ENCODE measurements at places on chromosomes 5 and 9.

DNA sequence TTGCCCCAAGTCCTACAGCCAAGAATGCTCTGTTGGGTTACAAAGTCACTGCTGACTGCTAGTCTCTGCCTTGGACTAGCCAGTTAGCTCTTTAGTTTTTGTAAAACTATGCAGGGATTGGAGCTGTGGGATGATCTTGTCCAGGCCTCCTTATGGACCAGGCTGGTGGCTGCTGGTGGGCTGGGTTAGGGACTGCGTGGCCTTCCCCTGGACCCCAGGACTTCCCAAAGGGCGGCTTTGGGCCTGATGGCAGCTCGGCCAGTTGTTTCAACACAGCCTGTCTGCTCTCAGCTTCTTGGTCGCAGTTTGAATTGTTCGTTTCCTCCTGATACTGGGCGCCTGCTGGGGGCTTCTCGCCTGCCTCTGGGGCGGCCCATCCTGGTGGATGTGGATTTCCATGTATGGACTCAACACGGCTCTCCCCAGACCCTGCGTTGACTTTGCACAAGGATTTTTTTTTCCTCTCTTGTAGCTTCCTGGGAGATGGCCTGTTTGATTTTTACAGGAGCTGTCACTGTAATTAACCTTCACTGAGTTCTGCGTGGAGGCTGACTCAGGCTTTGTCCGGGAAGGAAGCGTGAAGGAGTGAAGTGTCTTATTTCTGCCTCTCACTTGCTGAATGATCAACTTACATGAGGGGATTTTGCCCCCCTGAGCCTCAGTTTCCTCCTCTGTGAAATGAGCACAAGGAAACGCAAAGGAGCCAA, 91.9 kb upstream of the NEURL1B start:
- no peak for DNase-seq

DNA sequence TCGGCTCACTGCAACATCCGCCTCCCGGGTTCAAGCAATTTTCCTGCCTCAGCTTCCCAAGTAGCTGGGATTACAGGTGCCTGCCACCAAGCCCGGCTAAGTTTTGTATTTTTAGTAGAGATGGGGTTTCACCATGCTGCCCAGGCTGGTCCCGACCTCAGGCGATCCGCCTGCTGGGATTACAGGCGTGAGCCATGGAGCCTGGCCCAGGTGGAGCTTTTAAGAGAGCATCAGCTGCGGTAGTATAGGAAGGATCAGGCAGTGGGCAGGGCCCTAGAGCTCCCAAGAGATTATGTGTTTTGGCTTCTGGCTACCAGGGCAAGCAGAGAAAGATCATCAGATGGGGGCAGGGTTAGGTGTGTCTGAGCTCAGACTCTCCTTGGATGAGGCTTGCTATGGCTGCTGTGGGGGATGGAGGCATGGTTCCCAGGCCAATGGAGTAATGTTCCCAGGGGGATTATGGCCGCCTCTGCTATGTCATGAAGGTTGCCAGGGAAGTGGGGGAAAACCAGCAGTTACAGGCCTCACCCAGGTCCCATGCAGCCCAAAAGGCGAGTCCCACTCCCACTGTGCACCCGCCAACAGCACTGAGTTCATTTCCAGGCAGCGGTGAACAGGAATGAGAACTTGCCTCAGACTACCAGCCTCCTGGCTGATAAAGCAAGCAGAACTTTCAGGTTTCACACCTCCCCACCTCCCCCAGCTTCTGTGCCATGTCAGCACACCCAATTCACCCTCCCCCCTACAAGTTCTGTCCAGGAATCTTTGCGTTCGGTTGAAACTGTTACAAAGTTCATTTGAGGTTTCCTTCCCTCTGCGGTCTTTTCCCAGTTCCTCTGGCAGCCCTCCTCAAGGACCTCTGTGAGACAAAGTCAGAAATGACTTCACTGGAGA, 507.6 kb downstream of the SPATA31D1 start:
- no peak for DNase-seq

- DNase-seq, result no peak
These were observed 49.4 kb downstream of the ROPN1L start for GRCh38 chr5:10490927-10491672.

DNA sequence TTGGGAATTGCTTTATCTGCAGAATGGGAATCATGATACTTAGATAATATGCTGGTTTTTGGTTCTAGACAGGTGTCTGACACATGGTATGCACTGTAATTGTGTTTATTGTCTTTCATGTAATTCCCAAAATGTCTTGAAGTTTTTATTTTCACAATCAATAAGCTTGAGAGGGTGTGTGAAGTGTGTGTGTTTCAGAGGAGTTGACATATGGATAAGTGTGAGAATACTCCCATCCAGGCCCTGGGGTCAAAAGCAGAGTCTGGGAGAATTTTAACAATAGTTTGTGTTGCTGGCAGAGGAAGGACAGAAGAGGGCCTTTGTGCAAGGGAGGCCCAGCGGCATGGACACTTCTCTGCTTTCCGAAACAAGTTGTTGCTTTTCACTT, 8.4 kb downstream of the PRDM6 start:
- DNase-seq, result no peak

DNA sequence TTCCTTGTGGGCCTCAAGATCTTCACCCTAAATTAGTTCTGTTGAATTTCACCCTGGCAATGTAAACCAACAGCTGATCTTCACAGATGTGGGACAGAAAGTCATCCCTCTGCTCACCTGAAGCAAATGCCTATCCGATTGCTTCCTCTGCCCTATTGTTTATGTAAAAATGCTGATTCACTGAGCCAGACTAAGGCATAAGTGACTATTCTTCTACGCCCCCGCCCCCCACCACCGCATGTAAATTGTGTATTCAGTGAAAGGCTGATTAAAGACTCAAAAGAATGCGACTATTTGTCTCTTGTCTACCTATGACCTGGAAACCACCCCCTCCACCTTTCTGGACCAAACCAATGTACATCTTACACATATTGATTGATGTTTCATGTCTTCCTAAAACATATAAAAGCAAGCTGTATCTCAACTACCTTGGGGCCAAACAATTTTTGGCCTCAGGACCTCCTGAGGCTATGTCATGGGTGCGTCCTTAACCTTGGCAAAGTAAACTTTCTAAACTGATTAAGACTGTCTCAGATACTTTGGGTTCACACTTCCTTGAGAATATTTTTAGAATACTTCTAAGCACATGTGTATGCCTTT, 129.7 kb upstream of the BOD1 start:
- DNase-seq, result no peak

GRCh38 chr5:166671811-166672210, 1619.6 kb upstream of the WWC1 start:
- DNase-seq, result no peak

- no peak for DNase-seq
These were observed 34.8 kb downstream of the HMGXB3 start for GRCh38 chr5:150035139-150035895.

DNA sequence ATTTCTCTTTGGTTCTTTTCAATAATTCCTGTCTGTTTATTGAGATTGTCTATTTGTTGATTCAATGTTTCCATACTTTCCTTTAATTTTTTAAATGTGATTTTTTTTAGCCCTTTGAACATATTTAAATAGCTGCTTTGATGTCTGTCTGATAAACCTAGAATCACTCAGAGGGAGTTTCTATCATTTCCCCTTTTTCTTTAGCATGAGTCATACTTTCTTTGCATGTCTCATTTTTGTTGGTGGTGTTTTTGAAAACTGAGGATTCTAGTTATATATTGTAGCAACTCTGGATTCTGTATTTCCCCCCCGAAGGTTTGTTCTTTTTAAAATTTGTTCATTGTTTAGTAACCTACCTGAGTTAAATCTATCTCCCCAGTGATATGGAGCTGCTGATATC, 24.2 kb upstream of the ZNF618 start:
- no peak for DNase-seq

DNA sequence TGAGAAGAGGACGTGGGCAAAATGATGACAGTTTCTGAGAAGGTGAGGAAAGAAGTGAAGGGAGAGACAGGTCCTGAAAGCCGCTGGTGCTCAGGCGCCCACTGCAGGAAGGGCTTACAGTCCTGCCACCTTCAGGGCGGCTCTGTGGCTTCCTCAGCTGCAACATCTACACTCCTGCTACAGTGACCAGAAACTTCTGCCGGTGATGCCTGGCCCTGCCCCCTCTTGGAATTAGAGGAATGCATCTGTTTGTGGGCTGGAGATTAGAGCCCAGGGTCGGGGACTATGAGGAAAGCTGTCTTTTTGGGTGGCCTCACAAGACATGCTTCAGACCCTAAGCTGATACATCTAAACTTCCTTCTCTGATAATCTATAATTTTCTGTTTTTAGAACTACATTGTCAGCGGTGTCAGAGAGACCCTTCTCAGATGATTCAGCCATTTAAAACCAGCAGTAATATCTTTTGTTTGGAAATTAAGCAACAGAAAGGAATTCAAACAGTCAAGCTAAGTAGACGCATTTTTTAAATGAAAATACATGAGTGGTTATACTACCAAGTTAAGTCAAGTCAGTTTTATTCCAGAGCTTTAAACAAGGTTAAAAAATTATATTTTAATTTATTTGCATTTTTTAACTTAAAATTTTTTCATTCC, 30.4 kb downstream of the PRDM6 start:
- DNase-seq, result no peak

GRCh38 chr5:171624396-171624795, 161.2 kb upstream of the SMIM23 start:
- no peak for DNase-seq

DNA sequence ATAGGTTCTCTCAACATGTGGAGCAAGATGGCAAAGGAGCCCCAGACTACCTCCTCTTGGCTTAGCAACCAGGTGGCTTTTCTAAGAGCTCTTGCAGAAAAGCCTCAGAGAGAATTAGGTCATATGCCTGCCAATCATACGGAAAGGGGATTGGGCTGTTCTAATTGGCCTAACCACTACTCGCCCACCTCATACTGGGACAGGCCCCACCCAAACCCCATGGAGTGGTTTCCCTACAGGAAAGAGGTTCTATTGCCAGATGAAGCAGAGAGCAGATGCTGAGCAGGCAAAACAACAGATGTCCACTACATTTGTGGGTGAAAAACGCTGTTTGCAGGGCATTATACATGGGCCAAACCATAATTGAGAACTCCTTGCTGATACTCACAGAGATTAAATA, 29.0 kb downstream of the ABLIM3 start:
- DNase-seq, result no peak

DNA sequence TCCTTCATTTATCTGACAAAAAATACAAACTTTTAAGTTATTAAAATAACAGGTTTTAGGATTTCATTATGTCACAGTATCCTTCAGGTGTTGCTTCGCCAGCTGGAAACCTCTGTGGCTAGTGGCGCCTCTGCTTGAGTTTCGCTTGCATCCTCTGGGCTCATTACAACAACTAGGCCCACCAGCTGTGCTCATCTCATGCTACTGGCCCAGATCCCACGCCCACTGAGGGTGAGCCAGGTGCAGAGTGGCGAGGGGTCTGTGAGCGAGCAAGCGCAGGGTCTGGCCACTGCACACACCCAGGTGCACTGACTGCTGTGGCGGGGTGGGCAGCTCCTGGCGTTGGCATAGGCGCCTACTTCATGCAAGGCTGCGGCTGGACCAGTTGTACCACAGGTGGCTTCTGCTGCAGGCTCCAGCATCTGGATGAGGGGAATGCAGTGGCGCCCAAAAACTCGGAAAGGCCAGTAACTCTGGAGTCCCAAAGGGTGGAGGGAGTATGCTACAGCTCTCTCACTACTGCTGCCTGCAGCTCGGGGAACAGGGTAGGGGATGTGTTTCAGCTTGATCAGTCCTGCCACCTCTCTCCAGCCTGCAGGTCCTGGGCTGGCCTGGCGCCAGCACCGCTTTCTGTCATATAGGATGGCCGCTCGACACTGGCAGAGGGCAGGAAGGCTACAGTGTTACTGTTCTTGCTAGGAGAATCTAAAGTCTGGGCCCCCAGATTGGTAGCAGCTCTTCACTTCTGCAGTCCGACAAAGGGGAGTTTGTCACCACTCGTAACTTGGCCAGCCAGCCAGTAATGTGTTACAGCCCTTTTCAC, 452.1 kb downstream of the TUSC1 start:
- no peak for DNase-seq

DNA sequence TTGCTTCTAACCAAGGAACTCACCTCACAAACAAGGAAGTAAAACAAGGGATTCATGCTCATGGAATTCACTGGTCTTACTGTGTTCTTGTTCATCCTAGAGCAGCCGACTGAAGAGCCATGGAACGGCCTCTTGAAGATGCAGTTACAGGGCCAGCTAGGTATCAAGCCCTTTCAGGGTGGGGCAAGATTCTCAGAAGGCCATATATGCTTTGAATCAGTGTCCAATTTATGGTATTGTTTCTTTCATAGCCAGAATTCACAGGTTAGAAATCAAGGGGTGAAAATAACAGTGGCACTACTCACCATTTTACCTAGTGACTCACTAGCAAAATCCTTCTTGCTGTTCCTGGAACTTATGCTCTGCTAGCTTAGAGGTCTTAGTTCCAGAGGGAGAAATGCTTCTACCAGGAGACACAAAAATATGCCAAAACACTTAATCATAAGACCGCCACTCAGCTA, 159.5 kb upstream of the CDH10 start:
- DNase-seq, result no peak

- DNase-seq, result no peak
These were observed 308.5 kb downstream of the MAT2B start for GRCh38 chr5:163813900-163814299.

- no peak for DNase-seq
These were observed 23.1 kb downstream of the POLR1E start for GRCh38 chr9:37508834-37509206.

DNA sequence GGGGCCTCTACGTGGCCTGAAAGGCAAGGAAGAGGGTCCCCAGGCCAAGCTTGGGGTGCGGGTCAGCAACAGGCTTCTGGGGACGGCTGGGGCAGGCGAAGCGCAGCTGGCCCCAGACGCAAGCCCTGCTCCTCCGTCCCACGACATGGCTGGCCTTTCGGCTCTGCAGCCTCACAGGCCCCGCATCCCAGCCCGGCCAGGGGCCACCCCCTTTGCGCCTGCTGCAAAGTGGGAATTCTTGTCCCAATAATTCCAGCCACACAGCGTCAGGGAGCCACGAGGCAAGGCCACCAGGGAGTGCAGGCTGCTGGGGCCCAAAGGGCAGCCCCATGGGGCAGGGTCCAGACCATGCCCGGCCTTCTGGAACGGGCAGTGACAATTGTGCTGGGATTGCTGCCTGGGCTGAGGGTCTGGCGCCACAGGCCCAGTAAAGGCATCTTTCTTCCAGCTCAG, 1.1 kb upstream of the ENTPD2 start:
- no peak for DNase-seq

DNA sequence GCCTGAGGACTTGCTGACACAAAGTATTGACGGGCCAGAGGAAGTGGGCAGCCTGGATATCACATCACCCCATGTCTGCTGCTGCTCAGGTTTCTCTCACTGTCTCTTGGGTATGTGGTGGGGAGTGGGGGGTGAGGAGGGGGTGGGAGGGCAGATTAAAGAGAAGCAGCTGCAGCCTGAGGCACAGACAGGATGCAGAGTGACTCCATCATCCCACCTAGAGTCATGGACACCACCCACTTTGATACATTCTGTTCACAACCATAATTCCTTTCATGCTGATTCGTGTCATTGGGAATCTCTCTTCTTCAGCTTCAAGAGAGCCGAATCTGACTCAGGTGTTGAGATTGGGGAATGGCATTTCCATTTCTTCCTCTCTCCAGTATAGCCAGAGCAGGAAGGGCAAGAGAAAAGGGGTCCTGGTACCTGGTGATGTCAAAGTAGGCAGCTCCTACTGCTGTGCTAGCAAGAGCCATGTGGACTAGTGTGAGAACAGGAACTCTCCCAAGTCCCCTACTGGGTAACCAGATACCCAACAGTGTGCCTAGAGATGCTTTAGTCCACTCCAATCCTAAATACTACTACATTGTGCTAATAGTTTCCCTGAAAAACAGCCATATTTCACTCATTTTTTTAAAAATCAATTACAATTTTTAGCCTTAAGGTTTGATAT, 22.4 kb downstream of the GRAMD2B start:
- DNase-seq, result no peak
